ENCODE measurements at places on chromosomes 5 and 9.

DNA sequence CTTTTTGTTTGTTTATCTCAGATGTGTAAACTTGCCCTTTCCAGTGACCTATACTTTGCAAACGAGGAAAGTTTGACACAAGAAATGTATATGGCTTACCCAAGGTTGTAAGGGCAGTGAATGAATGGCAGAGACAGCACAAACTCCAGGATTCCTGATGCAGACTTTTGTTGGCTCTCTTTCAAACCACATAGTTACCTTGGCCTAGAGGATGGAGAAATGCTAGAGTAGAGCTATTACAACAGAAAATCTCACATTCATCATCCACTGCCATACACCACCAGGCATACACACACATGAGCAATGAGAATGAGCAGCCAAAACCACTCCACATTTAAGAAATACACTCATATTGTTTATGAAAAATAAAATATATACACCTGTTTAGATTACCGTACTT, 387.0 kb downstream of the TLR4 start:
- DNase-seq, result no peak

DNA sequence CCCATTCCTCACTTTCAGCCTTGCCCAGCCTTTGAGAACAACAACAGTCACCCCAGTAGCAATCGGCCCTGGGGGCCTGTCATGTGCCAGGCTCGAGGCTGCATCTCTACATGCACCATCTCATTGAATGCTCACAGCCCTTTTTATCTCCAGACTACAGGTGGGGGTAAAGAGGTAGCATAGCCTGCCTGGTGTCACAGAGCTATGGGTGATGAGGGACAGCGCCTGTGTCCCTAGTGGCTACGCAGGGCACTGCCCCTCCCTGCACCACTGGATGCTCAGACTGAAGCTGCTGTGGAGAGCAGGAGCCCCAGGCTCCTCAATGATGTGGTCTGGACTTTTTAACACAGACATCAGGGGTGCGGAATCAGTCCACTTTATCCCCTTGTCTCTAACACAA, 2.8 kb downstream of the CAMK2A start:
- peak; percentile 44 for DNase-seq

DNA sequence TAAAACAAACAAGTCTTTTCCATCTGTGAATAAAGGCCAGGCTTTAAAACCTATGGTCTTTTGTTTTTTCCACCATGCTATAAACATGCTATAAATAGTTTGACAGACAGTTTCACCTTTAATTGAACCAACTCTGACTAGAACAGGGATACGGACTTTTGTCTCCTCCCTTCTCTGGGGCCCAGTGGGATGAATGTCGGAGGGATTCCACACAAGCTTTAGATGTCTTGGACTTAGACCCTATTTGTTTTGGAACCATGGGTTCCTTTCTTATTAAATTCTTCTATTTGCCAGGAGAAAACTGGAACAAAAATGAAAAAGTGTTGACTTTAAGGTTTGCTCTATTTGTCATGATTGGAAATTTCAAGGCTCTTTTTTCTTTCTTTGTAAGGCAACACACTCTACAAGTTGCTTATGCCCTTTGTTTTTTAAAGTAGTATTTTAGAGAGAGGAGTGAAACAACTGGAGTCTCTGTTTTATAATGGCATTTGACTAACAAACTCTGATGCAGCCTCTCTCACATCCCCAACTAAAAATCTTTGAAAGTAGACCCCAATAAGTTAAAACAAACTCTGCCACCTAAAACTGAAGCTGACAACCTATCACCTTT, 145.3 kb downstream of the MLLT3 start:
- no peak for DNase-seq

GRCh38 chr9:93134740-93135444, 841 bp upstream of the NINJ1 start:
- no peak for DNase-seq

DNA sequence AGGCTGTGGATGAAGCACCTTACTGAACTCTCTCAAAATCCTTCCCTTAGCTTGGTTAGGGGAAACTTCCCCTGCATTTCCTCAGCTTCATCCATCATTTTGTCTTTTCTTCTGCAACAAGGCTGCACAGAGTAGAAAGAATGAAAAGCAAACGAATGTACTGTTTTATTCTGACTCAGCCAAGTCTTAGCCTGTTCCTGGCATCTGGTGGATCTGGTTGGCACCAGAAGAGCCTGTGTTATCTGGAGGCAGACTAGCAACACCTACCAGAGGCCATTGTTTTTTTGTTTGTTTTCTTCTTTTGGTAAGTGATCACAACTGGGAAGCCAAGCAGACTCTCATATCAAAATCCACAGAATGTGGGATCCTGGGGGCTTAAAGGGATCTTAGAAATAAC, 200.7 kb downstream of the FANCC start:
- DNase-seq, result no peak

DNA sequence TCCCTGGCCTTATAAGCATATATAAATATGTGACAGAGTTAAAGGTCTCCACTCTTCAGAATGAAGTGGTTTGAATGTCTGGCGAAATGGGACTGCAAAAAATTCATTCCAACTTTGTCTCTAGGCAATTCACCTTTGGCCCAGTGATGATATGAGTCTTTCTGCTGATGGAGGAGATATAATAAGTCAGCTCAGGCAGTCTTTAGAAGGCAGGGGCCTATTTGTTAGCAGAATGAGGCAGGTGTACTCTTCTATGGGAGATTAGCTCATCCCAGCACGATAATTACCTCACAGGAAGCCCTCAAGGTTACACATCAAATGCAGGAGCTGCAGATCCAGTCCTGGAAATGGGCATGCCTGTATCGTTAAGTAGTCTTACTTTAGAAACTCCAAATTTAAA, 300.5 kb downstream of the NR2F1-AS1 start:
- DNase-seq, result no peak

DNA sequence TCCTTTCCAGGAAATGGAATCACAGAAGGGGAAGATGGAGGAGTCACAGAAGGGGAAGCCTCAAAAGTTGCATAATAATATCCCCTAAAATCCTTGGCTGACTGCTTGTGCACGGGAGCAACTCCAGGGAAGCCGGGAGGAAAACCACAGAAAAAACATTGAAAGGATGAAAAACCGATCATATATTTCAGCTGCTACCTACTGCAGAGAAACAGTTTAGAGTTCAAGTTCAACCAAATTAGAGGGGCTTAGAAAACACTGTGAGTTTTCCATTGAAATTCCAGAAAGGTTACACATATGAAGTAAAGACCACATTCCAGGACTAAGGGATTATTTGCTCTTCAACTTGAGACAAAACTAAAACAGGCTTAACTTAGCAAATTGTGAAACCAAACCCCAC, 37.6 kb upstream of the MTAP start:
- DNase-seq, result no peak

- no peak for DNase-seq
Measured at GRCh38 chr5:77366717-77367500, 125.2 kb downstream of the WDR41 start.

- DNase-seq, result no peak
Measured at GRCh38 chr9:100220936-100221335, 121.9 kb downstream of the INVS start.

DNA sequence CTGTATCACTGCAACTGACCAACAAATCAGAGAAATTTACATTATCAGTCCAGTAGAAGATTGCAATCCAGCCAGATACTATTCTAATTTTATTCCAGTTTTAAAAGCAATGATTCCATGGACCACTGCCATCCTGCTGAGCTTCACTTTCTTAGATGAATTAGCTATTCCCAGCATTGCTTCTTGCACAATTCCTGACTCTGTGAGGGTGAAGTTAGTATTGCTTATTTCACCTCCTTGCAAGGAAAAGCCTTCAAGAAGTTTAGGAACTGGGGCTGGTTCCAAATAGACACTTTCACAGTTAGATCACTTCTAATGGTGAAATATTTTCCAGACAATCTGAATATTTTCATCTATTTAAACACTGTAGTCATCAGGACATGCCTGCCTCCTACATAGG, 338.6 kb upstream of the TNC start:
- no peak for DNase-seq

Data from cerebellar cortex (tissue), 1 donor.